ENCODE measurements at places on chromosomes 6 and 20. TPM values are rescaled to one million over a fixed set of nuclear protein-coding genes. Genes with fewer than 3 reads are reported as not detected.

- no peak for DNase-seq
Observed at GRCh38 chr6:111478749-111479148, 4.3 kb downstream of the REV3L start.

DNA sequence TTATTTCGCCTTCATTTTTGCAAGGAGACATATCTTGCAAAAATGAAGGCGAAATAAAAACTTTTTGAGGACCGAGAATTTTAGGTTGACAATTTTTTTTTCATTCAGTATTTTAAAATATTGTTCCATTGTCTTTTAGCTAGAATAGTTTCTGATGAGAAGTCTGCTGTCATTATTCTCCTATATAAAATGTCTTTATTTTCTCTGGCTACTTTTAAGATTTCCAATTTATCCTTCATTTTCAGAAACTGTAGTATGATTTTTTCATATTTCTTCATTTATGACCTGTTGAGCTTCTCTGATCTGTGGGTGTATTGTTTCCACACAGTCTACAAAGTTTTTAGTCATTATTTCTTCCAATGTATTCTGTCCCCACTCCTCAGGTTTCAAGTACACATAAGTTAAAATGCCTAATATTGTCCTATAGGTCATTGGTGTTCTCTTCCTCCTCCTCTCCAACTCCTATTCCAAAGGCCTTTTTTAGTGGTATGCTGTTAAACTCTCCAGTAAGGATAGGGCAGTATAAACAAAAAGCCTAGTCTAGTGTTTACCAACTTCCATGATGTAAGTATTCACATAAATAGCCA, 15.7 kb downstream of the AHI1 start:
- DNase-seq = no peak

The MAN1A1 gene
- total RNA-seq = 6.9 TPM

- no peak for DNase-seq
Observed at GRCh38 chr20:34401741-34402455, 38.8 kb downstream of the ITCH start.

The LHFPL5 gene
- not detected for total RNA-seq

GRCh38 chr6:152094992-152095592, 287.6 kb downstream of the ESR1 start:
- no peak for DNase-seq

The RAD21L1 gene
- 0.77 TPM for total RNA-seq

GRCh38 chr20:35718972-35719635, 19.9 kb downstream of the ROMO1 start:
- DNase-seq = no peak

GRCh38 chr20:11178946-11179654, 505.3 kb upstream of the JAG1 start:
- DNase-seq = no peak

DNA sequence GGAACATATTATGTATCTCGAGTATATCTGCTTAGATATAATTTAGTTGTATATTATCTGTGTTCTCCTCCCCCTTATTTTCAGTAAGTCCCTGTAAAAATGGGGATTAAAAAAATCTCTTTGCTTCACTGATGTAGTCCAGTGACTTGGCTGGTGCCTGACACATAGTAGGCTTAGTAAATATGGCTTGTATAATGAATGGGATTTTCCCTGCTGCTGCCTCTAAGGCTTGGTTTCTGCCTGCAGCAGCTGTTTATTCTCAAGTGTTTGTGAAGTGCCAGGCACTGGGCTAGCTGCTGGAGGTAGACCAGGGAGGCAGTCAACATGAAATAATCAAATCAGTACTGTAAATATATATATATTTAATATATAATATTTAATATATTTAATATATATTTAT, 1.6 kb upstream of the ZFP64 start:
- DNase-seq = no peak

DNA sequence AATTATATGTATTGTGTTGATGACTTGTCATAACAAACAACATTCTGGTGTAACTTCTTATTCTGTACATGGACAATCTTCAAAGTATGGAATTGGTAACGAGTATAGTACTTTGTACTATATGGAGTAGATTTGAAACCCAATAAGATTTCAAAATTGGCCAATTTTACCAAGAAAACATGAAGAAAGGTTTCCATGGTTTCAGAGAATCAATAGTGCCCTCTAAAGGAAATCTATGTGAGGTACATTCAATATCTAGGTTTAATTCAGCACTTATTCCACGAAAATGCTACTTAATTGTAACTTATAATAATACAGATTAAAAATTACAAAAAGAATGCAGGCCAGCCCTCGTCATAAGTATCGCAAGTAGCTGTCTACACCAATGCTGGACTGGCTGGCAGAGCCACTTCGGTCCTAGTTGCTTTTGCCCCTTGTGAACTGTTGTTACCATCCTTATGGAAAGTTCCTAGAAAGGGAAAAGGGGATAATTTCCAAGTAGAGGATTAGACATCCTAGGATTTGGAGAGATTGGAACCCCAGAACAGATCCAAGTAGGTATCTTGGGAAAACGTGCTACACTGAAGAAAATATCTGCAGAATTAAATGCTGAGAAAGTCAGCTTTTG, 70.9 kb downstream of the LCA5 start:
- no peak for DNase-seq

GRCh38 chr20:6765469-6766058, 1.9 kb upstream of the BMP2 start:
- DNase-seq = no peak

- no peak for DNase-seq
Observed at GRCh38 chr20:48211238-48211637, 426.0 kb upstream of the SULF2 start.

GRCh38 chr6:151130329-151130728, 109.4 kb upstream of the AKAP12 start:
- no peak for DNase-seq

DNA sequence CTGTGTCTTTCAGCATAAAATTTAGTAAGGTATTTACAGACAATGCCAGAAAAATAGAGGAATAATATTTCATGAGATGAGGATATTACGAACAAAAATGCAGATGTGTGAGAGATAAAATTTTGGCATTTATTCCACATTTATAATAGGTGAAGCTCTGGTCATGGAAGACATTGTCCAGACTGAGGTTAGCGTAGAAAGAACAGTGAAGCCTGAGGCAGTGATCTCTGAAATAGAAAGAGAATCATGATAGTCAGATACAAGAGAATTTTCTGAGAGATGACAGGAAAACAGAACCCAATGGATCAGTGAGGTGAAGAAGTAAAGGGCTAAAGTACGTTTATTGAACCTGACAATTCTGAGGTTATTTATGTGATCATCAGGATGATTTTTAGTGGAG, 1155.9 kb upstream of the GJE1 start:
- DNase-seq = no peak

DNA sequence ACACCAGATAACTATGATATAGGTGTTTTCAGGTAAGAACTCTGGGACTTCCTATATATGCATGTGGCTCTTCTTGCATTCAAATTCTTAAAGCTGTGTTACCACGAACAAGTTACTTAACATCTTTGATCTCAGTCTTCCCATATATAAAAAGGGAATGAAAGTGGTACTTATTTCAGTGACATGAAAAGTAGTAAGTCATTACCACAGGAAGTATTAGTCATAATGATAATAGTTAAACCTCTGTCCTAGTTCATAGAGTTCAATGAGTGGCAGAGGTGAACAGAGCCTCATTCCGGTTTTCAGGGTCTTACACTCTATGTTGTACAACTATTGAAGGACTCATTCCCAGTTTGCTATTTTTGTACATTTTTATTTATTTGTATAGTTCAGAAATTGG, 237.0 kb downstream of the NKAIN2 start:
- DNase-seq = no peak

- no peak for DNase-seq
Observed at GRCh38 chr6:51892750-51893149, 194.7 kb downstream of the PKHD1 start.

DNA sequence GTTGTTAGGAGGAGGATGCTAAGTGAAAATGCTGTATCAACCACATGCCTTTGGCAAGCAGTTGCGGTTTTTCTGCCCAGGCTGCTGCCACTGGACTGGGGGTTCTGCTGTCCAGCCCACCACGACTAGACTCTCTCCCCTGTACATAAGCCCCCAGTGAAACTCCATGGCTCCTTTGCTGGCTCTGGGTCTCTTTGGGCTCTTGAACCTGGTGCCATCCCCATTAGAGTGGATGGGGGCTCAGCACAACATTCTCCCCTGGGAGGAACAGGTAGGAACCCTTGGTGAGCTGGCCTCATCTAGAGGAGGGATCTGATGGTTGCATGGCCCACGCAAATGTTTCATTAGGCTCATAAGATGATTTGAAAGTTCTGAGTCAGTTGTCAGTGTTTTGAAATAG, 204.8 kb upstream of the KCNG1 start:
- DNase-seq = no peak

- DNase-seq = no peak
Observed at GRCh38 chr6:123742626-123743025, 61.0 kb upstream of the NKAIN2 start.

GRCh38 chr20:41776421-41776820, 158.2 kb upstream of the CHD6 start:
- no peak for DNase-seq

The UBE2C gene
- total RNA-seq = 249 TPM

DNA sequence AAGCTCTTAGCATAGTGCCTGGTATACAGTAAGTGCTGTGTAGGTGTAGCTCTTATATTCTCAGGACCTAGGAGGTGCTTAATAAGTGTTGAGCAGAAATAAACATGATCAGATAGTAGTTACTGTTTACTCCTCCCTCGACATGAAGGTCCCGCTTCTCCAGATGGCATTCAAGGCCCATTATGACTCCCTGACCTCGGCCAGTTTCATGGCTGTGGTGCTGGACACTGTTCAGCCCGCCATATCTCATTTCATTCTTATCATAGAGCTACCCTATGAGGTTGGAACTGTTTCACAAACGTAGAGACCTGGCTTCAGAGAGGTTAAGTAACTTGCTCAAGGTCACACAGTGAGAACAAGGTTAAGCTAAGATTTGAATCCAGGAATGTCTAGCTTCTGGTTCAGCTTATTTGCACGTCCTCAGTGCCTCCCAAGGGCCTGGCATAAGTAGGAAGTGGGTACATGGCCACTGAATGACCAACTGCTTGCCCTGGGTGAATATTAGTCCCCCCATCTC, 39.0 kb downstream of the CD40 start:
- no peak for DNase-seq

The TRERF1 gene
- total RNA-seq = 23.9 TPM

DNA sequence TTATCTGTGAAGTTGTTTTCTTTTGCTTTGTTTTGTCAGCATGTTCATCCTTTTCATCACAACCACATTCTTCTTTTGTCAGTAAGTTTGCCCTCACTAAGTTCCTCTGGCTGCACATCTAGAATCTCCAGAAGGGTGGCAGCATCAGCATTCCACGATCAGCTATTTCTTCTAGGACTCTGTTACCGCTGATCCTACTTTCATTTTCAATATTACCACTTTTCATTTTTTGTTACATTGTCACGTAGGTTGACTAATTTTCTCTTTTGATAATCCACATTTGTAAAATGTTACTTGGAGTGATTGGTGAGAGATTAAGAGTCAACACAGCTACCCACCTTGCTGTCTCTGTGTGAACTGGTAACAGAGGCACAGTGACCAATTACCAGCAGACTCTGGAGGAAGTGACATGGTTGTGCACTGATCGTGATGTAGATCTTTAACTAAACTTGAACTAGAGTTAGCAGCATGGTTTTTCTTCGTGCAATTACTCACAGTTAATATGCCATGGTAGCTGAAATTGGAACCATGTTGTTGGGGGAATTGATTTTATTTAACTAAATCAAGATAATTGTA, 307.9 kb upstream of the SLC35B3 start:
- DNase-seq = no peak

- DNase-seq = no peak
Observed at GRCh38 chr20:14918976-14919375, 581.6 kb upstream of the FLRT3 start.

The EFCAB8 gene
- total RNA-seq = 0.55 TPM

The GPR6 gene
- not detected for total RNA-seq

The EPB41L1 gene
- 38.1 TPM for total RNA-seq

Measured in WTC11 (cell line).